ENCODE measurements at places on chromosomes 4 and X.

GRCh38 chr4:165328101-165328425 is 594 bp downstream of the MSMO1 start:
- DNase-seq = no peak

- DNase-seq = no peak
These were observed 65.4 kb upstream of the KLHL13 start for GRCh38 chrX:118182025-118182424.

GRCh38 chrX:151912780-151913179 is at the start of gene MAGEA4:
Gene MAGEA4 (plus strand): TSS chrX:151912889. CDS start chrX:151923665, 10,776 bp downstream.
- DNase-seq = no peak

- no peak for DNase-seq
These were observed 41.6 kb upstream of the CYLC1 start for GRCh38 chrX:83819304-83819703.
